Stimulated activated CD4-positive, alpha-beta T cell treated with anti-CD3 and anti-CD28 coated beads, Interleukin-1b, Interleukin-23, amount 100 ng/mL, for 1 hour (primary cell): ENCODE measurements at places on chromosomes 4 and X.

GRCh38 chrX:102833136-102833535 is 103.9 kb upstream of the RAB40AL start:
- DNase-seq = no peak

- DNase-seq = no peak
Observed at GRCh38 chrX:152177497-152178269, 39.3 kb upstream of the MAGEA10 start.

DNA sequence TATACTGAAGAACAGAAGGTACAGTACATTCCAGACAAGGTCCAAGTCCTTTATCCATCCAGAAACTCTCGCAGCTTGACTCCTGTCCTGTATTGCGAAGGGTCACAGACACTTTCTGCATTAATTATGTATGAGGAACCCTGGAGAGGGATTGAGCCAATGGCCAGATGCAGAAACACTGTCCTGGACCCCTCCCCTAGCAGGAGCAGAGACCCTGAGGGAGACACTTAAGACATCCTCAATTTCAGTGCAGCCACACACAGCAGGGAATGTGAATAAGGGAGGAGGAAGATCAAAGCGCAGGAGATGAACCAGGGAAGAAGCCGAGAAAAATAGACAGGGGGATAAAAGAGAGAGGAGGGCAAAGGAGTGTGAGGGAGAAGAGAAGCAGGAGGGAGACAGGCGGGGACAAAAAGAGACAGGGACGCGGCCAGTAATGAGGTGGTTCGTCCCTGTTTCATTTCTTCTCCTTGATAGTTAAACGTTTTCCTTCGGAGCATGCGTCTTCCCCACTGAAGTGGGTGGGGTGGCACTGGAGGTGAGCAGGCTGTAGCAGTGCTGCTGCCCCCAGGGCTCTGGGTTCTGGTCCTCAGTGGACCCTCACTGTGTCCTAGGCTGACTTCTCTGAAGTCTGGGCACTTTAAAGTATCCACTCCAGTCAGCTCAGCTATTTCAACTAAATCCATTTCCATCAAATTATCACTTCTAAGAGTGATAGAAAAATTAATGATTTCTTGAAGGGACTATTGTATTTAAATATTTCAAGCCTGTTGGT is 356.4 kb upstream of the NOCT start:
- DNase-seq = no peak

GRCh38 chr4:13529128-13529919 is 15.0 kb downstream of the NKX3-2 start:
- DNase-seq = no peak

DNA sequence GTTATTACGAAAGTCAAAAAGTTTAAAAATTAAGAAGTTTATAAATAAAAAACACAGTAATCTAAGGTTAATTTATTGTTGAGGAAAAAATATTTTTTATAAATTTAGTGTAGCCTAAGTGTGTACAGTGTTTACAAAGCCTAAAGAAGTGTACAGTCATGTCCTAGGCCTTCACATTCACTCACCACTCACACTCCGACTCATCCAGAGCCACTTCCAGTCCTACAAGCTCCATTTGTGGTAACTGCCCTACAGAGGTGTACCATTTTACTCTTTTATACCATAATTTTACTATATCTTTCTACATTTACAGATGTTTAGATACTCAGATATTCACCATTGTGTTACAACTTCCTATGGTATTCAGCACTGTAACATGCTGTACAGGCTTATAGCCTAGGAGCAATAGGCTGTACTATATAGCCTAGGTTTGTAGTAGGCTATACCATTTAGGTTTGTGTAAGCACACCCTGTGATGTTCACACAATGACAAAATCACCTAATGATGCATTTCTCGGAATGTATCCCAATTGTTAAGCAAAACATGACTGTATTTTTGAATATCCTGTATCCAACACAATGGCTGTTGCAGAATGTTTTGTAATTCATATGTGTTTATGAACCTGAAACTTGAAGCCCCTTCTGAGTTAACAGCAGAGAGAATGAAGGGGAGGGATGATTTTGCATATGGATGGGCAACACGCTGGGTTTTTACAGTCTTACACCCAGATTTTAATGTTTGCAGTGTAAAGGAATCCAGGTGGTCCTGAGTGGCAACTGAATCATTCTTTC is 3.1 kb downstream of the PPBP start:
- DNase-seq = no peak

- DNase-seq = no peak
Observed at GRCh38 chr4:146585761-146586333, 52.8 kb upstream of the POU4F2 start.

DNA sequence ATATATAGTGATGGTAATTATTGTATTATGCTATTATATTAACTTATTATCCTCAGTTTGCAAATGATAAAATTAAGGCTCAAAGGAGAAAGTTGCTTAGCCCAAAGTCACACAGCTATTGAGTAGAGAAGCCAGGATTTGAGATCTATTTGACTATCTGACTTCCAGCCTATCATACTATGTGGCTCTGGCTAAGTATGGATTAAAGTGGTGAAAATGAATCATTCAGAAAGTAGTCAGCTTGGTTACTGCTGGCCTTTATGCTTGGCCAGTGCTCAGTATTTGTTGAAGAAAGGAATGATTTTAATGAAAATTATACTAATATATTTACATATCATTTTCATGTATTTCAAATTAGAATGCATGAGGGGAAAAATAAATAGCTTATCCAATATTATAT is 219.8 kb downstream of the SHROOM3 start:
- no peak for DNase-seq

GRCh38 chrX:102604327-102604726 is 5.0 kb downstream of the ARMCX5 start:
- no peak for DNase-seq

DNA sequence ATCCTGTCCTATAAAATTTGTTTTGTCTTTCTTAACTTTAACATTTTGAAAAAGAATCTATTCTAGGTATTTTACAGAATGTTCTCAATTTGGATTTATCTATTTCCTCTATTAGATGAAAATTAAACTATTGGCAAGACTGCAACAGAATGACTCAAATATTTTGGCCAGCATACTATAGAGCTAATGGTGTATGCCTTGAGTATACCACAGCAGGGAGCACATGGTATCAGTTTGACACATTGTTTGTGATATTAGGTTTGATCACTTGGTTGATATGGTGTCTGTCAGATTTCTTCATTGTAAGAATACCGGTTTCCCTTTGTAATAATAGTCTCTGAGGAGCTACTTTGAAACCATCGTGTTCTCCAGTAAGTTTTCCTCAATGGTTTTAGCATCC is 87.8 kb upstream of the NPNT start:
- DNase-seq = no peak

DNA sequence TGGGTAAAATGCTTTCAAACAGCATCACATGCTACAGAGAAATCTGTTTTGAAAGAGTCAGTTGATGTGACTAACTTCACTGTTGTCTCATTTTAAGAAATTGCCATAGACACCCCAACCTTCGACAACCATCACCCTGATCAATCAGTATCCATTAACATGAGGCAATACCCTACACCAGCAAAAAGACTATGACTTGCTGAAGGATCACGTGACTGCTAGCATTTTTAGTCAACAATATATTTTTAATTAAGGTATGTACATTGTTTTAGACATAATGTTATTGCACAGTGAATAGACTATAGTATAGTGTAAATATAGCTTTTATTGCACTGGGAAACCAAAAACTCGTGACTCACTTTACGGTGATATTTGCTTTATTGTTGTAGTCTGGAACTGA is 200.0 kb upstream of the ARHGAP24 start:
- DNase-seq = no peak
